Left renal cortex interstitium (tissue), 4 donors: ENCODE measurements at places on chromosomes 7 and 10.

DNA sequence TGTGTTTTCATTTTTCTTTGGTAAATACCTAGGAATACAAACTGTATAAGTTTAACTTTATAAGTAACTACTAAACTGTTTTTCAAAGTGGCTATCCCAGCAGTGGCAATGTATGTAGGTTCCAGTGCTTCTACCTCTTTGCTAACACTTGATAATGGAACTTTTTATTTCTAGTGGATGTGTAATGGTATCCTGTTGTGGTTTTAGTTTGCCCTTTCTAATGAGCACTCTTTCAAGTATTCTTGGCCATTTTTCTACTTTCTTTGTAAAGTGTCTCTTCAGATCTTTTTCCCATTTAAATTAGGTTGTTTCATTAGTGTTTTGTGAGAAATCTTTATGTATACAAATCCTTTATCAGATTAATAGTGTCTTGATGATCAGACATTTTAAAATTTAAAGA lies 4.6 kb downstream of the KIF20B start:
- DNase-seq = no peak

DNA sequence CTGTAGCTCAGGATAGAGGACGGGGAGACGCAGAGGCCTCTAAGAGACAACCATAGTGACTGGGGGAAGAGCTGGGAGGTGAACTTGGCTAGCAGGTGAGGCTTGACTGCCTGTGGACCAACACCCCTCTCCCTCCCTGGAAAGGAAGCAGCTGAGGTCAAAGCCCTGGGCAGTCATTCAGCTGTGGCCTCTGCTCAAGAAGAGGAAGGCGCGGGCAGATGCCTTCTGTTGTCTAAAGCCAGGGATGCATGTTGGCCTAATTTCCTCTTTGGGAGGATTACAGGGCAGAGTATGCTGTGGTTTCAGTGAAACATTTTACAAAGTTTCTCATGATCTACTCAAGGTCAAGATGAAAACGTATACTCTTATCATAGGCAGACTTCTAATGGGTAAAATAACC lies 327.1 kb downstream of the PRPF18 start:
- DNase-seq = no peak

GRCh38 chr10:131569851-131570715 lies 258.6 kb upstream of the TCERG1L start:
- DNase-seq = no peak

DNA sequence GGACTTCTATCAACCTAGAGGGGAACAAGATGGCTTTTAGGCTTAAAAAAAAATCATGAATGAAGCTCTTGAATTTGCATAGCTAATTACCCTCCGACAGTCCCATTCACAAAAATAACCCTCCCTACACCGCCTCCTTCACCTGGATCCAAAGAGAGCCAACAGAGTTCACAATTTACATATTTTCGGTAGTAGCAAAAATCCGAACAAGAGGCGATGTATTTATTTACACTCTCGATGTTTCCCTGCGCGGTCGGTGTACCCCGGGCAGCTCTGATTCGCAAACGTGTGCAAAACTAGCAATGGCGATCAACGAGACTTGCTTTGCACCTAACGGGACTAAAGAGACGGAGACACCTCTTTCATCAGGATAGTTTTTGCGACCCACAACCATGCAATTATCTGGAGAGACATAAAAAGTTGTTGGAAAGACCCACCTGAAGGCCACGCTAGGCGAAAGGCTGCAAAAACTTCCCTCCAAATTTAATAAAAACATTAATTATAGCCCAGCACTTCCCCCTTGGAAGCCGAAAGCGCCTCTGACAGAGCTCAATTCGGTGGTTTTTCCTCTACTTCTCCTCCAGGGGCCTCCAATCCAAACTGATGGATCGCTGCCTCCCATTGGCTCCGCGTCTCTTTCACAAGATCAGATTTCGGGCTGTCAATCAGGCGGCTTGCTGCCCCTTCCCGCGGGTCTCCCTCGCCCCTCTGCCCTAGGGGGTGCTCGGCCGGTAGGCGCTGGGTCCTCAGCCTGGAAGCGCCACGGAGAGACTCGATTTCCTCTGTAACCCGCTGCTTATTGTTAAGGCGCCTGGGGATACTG lies at the start of gene ETV1:
Gene ETV1, minus strand, starts transcription at position 541 of the 823 bp plus-strand sequence. CDS start 614 bp downstream, outside the sequence.
- no peak for DNase-seq

DNA sequence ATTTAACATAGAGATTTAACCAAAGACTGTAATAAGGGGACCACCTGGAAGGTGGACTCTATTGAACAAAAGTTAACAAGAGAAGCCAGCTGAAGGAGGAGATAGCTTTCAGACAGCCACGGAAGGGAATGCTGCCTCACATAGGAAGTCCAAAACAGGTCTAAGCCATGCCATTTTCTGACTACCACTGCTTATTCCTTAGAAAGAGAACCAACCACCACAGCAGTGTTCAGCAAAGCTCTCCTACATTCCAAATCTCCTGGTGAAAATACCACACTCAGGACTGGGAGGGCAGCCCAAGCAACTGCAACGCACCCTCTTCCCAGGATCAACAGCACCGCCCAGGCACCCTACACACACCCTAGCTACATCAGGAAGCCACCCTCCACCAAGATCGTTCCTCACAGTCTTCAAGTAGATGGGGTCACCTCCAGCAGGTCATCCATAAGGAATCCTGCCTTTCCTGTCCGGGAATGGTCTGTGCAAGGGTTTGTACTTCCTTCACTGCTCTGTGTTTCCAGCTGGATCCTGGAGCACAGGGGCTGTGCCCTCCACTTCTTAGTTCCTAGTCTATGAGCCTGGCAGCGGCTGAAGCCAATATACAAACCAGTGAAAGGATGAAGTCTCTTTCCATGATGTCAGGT lies 2.5 kb downstream of the KIAA1549 start:
- DNase-seq = no peak

- DNase-seq = no peak
These were observed 49.0 kb upstream of the TPK1 start for GRCh38 chr7:144884896-144885295.

DNA sequence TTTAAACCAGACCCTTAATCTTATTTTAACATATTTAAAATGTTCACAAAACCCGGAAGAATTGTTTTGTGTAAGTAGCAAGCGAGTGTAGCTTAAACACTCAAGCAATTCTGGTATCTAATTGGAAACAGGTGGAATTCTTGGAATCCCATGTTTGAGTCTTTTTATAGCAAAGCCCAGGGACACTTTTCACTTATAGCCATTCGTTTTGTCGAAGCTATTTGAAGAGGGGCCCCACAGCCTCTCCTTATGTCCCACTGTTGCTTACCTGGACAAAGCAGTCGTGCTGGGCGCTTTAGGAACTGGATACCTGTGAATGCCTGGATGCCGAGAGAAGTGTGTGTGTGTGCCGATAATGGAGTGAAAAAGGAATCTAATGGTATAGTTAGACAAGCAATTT lies 3.3 kb downstream of the CUX1 start:
- no peak for DNase-seq

GRCh38 chr7:18467011-18467410 lies 28.5 kb upstream of the HDAC9 start:
- no peak for DNase-seq

DNA sequence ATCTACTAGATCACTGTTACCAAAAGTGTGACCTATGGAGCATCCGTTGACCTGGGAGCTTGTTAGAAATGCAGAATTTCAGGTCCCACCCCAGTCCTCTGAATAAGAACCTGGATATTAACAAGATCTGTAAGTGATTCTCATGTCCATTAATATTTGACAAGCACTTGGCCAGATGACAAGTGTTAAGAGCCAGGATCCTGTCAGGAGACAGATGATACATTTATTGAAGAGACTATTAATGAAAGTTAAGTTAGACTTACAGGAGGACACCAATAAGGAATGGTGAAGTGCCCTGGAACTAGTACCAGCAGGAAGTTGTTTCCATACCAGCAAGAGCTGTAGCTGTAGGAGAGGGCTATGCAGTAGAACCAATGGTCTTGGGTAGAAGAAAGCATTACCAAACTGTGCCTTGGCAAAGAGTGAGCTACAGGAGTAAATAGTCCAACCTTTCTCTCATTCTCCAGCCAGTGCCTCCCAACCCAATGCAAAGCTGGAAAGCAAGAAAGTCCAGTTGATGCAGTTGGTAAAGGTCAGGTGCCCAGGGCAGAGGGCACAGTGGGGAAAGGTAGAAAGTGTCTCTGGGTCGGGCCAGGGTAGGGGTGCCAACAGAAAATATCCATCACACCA lies 35.3 kb upstream of the ADD3 start:
- DNase-seq = no peak

GRCh38 chr7:4849390-4849789 lies 12.4 kb downstream of the PAPOLB start:
- no peak for DNase-seq

DNA sequence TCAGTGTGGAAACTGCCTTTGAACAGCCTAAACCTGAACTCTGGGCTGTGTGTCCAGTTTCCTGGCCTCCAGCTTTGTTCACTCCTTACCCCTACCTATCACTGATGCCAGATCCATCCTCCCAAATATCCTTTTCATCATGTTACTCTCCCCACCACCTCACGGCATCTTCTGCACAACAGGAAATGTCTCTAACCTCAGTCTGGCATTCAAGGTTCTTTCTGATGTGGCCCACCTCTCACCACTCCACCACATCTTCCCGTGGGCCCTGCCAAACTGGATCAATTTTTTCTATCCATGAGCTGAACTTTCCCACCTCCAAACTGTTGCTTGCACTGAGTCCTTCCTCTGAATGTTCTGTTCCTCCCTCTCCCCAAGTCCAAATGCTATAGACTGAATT lies 35.8 kb upstream of the MAP3K8 start:
- no peak for DNase-seq

GRCh38 chr7:22075561-22075960 lies 129.9 kb upstream of the CDCA7L start:
- no peak for DNase-seq

DNA sequence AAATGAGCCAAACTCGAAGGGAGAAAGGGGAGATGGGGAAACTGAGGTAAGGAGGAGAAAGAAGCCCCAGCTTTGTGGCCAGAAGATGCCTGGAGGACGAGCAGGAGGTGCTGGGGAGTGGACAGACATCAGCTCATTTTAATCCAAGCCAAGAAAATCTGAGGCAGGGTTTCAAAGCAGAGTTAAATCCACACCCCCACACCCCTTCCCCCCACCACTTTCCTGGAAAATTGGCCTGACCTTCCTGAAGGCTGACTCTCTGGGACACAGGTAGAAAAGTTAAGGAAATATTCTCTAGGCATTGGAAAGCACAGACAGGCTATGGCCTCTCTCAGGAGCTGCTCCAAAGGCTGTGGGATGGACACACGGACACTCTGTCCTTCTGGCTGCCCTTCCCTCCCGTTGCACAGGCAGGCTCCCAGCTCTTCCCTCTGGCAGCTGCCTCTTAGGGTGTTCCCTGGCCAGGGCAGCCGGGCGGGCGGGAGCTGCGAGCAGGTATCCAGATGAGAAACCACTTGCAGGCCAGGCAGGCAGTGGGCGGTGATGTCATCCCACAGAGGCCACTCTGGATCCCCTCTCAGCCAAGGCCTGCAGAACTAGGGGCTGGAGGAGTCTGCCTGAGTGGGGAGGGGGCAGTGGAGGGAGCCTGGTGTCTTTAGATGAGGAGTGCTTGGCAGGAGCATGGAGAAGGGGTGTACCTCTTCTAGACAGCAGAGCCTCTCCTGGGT lies 171.8 kb downstream of the NEURL1 start:
- DNase-seq = no peak

GRCh38 chr10:118239236-118239630 lies 102.9 kb downstream of the FAM204A start:
- no peak for DNase-seq

DNA sequence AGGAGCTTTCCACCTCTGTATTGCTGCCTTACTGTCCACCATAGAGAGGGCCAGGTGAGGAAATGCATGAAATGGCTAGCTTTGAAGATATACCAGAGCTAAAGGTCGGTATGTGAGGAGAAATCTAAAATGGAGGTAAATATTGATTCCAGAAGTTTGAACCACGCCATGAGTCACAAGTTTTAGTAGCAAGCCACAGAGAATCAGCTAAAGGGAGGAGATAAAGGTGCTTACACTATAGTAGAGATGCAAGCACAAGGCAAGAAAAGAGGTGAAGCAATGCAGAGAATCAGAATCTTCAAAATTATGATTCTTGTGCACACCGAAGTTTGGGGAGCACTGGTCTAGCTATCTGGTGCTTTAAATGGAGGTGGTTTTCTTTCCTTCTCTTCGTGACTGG lies 3.0 kb upstream of the GSAP start:
- no peak for DNase-seq

- no peak for DNase-seq
These were observed 7.0 kb upstream of the PCOLCE start for GRCh38 chr7:100595188-100595587.

- DNase-seq = no peak
These were observed 6.1 kb upstream of the UBE2H start for GRCh38 chr7:129958643-129959470.

GRCh38 chr7:37105762-37106161 lies 342.9 kb downstream of the ELMO1 start:
- DNase-seq = no peak

GRCh38 chr10:77603534-77603927 lies 34.1 kb downstream of the KCNMA1 start:
- DNase-seq = no peak

DNA sequence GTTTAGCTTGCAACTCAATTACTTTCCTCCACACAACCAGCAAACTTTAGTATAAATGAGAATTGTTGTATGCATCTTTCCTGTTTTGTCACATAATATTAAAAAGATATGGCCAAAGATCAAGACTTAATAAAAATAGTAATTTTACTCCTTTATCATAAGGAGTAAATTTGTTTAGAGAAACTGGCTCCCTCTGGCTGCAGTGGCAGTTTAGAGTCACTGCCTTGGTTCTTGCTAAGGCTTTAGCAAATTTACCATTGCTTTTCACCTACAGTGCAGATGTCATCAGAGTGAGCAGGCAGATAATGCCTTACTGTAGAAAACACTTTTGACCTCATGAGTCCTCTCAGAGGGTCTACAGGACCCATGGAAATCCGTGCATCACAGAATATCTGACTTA lies 2.6 kb downstream of the PRPF18 start:
- no peak for DNase-seq

- DNase-seq = no peak
These were observed 84.3 kb upstream of the PHF14 start for GRCh38 chr7:10889266-10889898.

- DNase-seq = no peak
These were observed 51.3 kb upstream of the STEAP4 start for GRCh38 chr7:88357781-88358525.

GRCh38 chr7:150686030-150686631 lies 625 bp downstream of the GIMAP2 start:
- no peak for DNase-seq

DNA sequence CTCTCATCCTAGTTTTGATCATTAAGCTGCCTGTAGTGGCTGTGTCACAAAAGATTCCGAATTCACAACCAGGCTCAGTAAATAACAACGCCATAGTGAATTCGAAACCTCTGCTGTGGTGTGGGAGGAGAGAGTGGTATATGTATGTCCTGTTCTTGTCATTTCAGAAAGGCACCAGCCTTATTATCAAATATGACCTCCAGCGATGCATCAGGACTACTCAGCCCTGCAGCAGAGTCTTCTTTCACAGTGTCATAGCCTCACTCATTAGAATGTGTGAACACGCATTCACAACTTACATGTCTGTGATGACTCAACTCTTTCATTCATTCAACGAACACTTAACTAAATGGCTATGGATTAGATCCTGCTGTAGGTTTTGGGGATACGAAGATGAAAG lies 15.3 kb downstream of the AOC1 start:
- no peak for DNase-seq
